ENCODE measurements at places on chromosomes 7 and 10.
A peak's percentile ranks its signal among the peaks of the same experiment; 100 is the strongest.

GRCh38 chr10:49600046-49600445, 10.1 kb upstream of the SLC18A3 start:
- DNase-seq, result no peak

DNA sequence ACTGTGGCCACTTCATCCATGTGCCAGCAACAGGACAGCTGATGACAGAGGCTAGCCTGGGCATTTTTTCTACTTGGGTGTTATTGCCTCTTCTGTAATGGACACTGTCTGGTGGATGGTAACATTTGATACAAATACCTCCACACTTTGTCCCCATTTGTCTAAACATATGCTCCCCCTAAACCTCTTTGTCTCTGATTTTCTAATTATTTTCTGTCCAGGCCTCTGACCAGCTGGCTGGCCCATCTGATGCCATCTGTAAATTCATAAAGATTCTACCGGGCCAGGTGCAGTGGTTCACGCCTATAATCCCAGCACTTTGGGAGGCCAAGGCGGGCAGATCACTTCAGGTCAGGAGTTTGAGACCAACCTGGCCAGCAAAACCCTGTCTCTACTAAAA, 84.7 kb upstream of the IFRD1 start:
- no peak for DNase-seq

DNA sequence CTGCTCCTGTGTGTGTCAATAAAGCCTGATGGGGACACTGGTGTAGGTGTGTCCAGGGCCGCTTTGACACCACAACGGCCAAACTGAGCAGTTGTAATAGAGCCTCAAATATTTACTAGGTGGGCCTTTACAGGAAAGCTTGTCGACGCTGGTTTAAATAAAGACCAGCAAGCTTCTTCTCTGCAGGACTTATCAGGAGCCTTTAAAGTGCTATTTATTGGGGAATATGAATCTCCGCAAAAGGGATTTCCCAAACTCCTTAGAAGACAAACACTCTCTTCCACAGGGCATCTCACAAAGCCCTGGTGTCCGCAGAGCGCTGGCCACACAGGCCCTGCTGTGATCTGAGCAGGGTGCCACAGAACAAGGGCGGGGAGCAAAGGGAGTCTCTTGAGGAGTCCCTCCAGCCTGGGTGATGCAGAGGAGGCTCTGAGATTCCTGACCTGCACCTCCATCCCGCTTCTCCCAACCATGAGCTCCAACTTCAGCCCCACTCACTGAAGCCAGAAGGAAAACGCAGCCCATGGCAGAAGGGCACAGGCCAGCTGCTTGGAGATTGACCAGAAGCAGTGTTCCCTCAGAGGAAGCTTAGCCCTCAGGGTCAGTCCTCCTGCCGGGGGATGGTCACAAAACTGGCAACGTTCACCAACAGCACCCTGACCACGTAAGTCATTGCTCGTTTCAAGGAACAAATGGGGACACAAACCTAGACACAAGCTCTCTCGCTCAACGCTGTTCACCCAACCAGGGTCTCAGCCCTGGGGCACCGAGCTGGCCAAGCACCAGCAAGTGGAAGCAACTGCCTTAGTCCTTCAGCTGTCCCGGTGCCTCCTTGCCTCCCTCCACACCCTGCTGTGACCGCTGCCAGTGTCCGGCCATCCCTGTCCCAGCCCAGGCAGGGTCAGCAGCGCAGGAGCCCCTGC, 129.5 kb downstream of the OAT start:
- DNase-seq, result no peak

DNA sequence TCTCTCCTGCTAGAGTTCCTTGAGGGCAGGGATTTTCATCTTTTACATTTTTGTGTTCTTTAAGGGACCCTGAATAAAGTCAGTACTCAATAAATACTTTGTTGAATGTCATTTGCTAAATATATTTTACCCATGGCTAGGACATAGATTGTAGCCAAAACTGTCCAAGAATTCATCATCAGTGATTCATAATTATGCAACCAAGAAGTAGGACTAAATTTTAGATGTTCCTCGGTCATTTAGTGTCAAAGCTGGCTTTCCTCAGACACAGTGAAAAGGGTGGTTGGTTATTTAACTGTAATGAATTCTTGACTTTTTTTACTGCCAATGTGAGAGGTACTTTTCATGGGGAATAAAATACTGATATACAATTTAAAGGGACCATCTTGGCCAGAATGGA, 3.3 kb downstream of the NUDT13 start:
- DNase-seq, result no peak

DNA sequence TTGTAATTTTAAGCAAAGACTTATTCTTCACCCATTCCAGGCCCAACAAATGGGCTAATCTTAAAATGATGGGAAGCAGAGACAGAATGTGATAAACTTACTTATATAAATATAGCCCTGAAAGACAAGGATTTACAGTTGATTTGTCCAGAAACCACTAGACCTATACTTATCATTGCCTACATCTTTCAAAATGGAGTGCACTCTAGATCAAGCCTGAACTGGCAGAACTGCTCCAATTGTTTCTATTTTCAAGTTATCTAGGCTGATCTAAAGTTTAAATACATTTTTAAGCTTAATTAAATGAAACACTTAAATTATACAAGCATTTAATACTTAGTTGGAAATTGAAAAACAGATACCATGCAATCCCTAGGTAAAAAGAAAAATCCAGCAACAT, 24.9 kb upstream of the PALS2 start:
- DNase-seq, result no peak

- no peak for DNase-seq
These were observed 139.8 kb upstream of the ZEB1 start for GRCh38 chr10:31179091-31179680.

GRCh38 chr7:2750004-2750407, 62.0 kb downstream of the AMZ1 start:
- DNase-seq, result no peak

- no peak for DNase-seq
These were observed 113.2 kb upstream of the DGKB start for GRCh38 chr7:15015545-15016314.

DNA sequence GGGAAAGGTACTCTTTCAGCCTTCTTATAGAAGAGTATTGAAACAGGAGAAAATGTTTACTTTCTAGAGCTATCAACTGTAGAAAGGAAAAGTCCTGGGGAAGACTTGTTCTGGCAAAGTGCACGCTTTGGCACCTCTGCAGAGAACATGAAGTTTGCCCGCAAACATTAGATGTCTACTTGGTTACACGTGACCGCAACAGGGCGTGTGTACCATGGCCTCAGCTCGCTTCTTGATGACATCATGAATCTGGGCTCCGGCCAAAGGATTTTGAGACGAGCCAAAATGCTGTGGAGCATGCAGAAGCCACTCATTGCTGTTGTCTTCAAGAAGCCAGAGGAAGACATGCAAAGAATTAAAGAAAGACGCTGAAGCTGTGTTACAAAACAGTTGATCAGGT, 8.6 kb upstream of the TAS2R60 start:
- DNase-seq, result no peak

DNA sequence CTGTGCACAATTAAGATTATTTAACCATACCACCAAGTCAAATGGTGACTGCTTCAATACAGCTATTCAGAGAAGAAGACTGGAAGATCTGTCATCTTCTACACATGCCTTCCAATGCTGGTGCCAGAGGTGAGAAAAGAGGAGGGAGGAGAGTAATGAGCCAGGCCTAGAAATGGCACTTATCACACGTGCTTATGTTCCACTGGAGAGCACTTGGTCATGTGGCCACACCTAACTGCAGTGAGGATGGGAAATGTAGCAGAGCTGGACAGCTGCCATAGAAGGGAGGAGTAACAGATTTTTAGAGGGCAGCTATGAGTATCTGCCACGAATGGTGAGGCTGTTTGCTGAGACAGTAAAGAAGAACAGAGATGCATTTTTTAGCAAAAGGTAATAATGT, 77.1 kb downstream of the MPLKIP start:
- no peak for DNase-seq

DNA sequence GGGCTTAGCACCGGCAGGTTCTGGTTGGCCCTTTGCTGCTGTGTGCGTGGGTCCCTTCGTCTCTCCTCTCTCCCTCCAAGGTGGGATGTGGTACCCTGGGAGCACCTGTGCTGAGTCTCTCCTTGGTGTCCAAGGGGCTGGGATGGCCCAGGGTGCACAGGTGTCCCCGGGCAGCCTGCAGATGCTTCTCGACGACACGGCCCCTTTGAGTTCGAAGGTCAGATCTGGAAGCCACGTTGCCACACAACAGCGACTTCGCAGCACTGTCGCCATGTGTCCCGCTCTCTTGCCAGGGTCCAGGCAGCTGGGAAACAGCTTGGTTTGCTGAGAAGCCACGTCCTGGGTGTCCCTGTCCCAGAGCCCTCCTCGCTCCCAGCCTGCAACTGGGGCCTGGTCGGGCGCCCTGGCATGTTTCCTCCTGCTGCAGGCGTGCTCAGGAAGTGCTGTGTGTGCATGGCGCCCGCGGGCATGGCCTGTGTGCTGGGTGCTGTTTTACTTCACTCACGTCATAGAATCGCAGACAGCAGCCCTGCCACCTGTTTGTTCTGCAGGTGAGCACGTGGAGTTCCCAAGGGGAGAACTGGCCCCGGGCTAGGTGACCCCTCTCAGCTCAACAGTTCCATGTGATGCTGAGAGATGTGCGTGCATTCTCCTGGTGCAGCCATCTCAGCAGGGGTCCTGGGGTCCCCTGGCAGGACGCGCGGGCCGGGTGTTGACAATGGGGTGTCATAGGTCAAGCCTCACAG, 70.9 kb downstream of the DNAJB6 start:
- no peak for DNase-seq

DNA sequence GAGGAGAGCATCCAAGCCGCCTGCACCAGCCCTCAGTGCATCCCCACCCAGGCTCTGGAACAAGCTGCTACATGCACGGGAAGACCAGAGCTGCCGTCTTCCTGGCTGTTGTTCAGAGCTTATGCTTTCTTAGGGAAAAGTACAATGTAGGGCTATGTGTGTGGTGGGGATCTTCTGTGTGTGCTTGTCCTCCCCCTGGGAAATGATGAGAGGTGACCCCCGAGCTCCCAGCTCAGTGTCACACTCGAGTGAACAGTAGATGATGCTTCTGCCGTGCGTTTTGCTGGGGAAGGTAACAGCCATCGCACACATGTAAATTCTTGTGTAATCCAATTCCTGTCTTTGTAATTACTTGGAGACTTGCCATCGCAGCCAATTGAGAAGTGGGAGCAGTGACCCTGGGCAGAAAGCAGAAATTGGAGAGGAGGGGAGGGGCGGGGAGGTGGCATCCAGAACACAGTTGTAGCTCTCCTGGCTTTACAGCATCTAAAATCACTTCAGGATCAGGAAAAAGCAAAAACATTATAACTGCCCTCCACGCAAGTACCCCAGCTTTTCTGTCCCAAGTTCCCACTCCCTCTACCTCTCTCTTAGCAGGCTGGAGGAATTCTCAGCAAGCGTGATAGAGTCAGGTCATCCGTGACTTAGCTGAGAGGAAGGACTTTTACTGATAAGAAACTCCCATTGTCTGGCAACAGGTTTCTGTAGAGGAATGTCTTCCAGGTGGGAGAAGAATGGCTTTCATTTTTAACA, 149.6 kb downstream of the TCF7L2 start:
- no peak for DNase-seq

GRCh38 chr10:101020427-101021075, 10.4 kb downstream of the PDZD7 start:
- no peak for DNase-seq

- DNase-seq, result no peak
These were observed 345.7 kb downstream of the GATA3 start for GRCh38 chr10:8400151-8400550.

- DNase-seq, result peak; percentile 63
These were observed 467 bp downstream of the MMRN2 start for GRCh38 chr10:86956848-86957448.

DNA sequence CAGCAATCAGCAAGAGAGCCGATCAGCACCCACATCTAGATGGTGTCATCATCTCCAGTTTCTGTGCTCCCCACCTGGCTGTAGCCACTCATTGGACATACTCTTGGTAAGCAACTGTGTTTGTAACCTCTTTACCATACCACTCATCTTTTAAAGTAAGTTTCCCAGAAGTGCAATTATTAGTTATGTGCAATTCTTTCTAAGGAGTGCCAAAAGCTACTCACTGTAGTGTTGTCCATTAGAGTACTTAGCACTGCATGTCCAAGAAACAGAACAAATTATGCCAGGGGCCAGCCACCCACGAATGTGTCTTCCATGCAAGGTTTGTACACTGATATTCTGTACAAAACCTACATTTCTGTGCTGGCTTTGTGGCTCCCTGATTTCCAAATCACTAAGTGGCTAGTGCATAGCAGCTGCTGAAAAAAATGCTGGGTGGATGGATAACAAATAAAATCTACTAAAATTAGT, 131.9 kb downstream of the SRPK2 start:
- DNase-seq, result no peak

DNA sequence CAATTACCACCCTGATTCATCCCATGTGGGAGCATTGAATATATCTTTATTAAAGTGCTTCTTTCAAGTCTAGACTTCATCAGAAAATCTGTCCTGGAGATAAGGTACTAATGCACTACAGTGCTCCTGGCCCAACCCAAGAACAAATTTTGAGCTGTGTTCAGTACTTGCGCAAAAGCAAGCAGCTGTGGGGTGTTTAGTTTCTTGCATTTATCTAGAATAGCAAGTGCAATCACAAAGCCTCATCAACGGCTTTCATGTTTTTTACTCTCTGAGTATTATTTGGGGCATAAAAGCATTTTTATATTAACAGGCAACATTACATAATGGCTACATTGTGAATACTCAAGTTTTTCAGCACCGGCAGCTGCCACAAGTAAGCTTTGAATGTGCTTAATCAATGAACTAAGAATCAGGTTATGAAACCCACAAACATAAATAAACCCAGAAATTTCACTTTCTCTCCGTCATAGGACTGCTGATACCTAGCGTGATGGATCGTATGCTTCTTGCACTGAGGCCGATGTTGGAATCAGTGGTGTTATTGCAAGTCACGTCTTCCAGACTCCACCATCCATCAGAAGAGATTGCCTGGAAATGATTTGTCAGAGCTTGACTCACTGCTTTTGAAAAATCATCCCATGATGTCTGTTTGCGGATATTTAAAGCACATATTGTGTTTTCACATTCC, 113.1 kb downstream of the CTTNBP2 start:
- no peak for DNase-seq

GRCh38 chr7:41996381-41997035, 240.5 kb downstream of the GLI3 start:
- no peak for DNase-seq

Data from glutamatergic neuron (in vitro differentiated cells).